ENCODE measurements at places on chromosomes 5 and 9.

- no peak for DNase-seq
Observed at GRCh38 chr9:5112646-5113045, 72.8 kb downstream of the INSL6 start.

DNA sequence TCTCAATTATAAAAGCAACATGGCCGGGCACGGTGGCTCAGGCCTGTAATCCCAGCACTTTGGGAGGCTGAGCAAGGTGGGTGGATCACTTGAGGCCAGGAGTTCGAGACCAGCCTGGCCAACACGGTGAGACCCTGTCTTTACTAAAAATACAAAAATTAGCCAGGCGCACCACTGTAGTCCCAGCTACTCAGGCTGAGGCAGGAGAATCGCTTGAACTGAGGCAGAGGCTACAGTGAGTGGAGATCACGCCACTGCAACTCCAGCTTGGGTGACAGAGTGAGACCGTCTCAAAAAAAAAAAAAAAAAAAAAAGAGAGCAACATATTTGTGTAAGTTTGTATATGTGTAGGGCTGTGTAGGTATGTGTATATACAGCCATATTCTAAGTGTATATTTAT, 7.5 kb downstream of the RPS6 start:
- DNase-seq = no peak

DNA sequence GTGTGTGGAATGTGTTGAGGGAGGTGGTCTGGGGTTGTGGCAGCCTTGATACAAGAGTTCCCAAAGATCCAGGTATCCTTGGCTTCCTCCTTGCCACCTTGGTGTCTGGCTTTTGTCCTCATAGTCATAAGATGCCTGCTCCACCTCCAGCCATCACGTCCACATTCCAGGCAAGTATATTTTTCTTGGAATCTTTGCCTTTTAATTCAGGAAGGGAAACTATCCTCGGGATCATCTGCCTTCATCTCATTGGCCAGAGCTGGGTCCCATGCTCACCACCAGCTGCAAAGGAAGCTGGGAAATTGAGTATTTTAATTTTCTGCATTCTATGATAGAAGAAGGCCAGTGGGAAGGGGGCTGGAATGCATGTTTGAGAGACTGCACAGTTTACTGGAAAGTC, 186.7 kb downstream of the C9orf50 start:
- no peak for DNase-seq

GRCh38 chr5:79418276-79418675, 95.7 kb downstream of the HOMER1 start:
- no peak for DNase-seq

DNA sequence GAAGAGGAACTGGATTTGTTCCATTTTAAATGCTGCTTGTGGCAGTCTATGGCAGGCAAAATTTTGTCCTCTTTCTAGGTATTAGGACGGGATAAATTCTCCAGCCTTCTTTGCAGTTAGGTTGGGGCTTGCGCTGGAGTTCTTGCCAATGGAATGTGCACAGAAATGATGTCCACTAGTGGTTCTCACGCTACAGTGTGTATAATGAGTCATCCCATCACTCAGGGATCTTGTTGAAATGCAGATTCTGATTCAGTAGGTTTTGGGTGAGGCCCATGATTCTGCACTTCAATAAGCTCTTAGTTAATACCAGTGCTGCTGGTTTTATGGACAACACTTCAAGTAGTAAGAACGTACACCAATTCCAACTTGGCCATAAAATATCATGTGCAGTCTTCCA, 317.6 kb upstream of the KLF4 start:
- no peak for DNase-seq

DNA sequence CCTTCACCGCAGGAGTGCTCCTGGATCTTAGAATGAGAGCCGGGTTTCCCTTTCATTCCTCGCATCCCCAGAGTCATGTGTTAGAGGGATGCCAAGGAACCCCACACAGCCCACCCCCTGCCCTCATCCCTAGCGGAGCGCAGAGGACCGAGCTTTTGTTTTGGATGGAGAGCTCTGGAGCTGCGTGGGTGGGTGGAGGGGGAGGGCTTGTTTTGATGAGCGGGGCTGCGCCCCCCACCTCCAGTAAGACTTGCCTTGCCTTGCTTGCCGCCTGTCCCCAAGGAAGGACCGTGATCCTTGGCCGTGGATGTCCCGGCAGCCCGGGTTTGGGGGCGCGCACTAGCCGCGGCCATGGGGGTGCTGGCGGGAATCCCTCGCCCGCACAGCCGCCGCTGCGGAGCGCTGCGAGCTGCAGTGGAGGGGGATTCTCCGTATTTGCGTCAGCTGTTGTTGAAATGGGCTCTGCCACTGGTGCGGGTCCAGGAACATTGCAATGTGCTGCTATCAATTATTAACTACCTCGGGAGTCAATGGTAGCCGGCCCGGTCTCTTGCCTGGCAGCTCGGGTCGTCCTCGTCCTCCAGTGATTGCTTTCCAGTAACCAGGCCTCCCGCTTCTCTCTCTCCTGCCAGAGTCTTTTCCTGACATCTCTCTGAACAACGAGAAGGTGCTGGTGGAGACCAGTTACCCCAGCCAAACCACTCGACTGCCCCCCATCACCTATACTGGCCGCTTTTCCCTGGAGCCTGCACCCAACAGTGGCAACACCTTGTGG, 1.0 kb downstream of the EGR1 start:
- DNase-seq = no peak

GRCh38 chr5:33049842-33050241, 338.7 kb downstream of the NPR3 start:
- DNase-seq = no peak

GRCh38 chr9:31412081-31412480, 972.4 kb upstream of the ACO1 start:
- DNase-seq = no peak

GRCh38 chr9:114071197-114071795, 6.8 kb downstream of the AMBP start:
- DNase-seq = no peak

DNA sequence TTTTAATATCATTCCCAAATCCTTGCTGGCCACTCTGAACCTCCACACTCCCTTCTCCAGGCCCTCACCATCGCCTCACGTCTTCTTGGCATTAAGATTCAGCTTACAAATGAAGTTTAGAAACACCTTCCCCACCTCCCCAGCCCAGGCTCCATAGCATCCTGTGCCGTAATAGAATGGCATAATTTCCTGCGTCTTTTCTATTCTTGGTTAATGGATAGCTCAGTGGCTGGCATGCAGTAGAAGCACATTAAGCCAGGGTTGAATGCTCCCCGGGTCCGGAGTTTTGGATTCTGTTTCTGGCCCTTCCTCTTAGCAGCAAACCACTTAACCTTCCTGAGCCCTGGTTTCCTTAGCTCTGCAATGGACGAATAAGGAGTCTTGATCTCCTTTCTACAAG, 13.8 kb downstream of the WWC1 start:
- no peak for DNase-seq
